ENCODE measurements at places on chromosomes 13 and 19. TPM values are rescaled to one million over a fixed set of nuclear protein-coding genes. Genes with fewer than 3 reads are reported as not detected.

DNA sequence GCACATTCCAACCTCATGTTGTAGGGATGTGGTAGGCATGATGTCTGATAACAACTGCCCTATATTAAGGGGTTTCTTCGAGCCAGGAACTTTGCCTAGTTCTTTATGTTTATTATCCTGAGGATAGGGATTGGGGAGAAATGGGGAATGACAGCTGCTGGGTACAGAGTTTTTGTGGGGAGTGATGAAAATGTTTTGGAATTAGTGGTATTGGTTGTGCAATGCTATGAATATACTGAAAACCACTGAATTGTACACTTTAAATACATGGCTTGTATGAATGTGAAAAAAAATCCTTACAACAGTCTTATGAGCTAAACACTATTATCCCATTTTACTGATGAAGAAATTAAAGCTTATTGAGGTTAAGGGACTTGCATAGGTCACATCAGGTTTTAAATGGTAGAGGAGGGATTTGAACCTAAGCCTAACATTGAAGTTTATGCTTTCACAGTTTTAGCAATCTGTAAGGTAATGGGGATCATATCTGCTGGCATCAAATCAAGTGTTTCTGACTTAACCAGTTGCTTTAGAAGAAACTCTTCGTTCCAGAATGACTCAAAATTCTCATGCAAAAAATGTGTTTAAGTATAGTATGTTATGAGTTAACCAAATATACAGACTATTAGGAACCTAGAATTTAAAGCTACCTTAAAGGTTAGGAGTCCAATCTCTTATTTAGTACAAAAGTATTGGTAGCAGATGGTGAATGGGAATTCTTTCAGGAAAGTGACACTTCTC is 61.4 kb downstream of the ERCC5 start:
- DNase-seq: no peak

The CCNA1 gene
- not detected for polyA plus RNA-seq

The WDR62 gene
- polyA plus RNA-seq: not detected

The GDF15 gene
- not detected for polyA plus RNA-seq

The SHISA2 gene
- 19.5 TPM for polyA plus RNA-seq

The FCGBP gene
- polyA plus RNA-seq: 4.0 TPM
